ENCODE measurements at places on chromosomes 7 and 10.

DNA sequence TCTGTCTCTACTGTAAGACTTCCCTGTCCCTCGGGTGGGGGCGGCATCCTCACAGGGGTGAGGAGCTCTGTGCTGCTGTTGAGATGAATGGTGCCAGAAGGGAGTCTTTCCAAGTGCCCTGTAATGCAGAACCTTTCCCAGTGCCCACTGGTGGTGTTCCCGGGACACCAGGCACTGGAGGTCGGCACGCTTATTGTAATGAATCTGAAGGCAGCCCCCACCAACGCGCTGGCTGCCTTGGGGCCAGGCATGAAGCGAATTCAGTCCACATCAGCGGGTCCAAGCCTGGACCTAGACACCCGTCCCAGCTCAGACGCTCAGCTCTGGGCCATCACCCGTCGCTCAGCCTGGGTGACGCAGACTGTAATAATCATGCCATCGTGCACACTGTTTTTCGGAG lies 592.9 kb downstream of the DNAJB6 start:
- DNase-seq, result no peak

DNA sequence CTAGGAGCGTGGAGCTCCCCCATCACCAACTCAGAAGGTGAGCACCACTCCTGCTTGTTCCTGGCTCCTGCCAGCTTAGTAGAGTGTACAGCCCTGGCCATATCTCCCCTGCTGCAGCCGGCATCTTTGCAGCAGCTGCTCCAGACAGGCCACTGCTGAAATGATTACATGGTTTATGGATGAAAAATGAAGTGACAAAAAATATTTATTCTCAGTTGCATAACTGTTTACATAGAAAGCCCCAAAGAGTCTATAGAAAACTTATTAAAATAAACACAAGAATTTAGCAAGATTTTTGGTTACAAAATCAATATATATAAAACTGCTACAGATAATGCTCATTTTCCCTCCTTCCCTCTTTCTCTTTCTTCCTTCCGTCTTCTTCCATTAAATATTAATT lies 27.2 kb downstream of the C10orf67 start:
- no peak for DNase-seq

DNA sequence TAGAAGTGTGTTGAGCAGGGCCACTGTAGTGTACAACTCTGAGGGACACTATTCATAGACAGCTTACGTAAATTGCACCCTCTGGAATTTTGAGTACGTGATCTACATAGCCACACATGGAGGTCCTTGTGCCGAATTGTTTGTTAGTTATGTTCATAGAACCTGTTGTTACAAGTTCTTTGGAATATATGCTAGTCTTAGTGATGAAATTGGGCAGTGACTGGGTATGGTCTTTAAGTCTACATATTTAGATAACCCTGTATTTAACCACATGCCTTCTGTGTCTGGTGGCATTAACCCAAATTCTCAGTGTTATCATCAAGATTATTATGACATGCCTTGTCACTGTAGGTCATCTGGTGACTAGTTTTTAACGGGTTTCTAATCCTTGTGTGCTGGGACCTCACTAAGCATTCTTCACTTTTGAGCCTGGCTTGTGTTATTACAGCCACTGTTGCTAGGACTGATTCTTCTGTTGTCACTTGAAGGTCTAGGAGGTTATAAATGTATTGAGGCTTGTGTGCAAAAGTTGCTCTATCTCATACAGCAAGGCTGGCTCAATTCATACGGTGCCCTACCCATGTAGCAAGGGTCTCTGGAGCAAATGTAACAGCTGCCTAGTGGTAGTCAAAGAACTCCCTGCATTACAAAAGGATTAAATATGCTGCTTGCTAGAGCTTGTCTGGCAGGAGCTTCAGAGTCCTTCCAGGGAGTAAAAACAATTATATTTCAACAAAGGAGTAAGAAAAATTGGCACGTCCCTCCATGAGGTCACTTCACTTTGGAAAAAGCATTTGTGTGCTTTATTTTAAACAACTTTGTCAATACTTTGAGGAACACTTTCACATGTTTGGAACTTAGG lies 65.4 kb downstream of the CDK14 start:
- no peak for DNase-seq

- no peak for DNase-seq
These were observed 81.4 kb downstream of the VSTM4 start for GRCh38 chr10:49033939-49034338.

GRCh38 chr10:35706959-35707358 lies 64.9 kb upstream of the FZD8 start:
- no peak for DNase-seq

DNA sequence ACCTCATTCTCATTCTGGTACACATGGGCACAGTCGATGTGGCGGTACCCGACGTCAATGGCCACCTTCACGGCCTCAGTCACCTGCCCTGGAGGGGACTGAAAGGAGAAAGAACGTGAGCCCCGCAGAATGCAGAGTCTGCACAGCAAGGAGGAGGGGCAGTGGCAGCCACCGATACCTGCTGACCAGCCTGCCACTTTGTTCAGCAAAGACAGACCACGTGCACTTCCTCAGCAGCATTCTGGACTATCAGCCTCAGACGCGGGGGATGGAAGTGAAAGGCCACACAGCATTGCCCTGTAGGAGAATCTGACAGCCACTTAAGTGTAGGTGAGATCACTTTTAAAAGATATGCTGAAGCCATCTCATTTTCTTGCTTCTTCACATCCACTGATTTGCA lies 7.2 kb downstream of the AKR1B1 start:
- DNase-seq, result no peak

DNA sequence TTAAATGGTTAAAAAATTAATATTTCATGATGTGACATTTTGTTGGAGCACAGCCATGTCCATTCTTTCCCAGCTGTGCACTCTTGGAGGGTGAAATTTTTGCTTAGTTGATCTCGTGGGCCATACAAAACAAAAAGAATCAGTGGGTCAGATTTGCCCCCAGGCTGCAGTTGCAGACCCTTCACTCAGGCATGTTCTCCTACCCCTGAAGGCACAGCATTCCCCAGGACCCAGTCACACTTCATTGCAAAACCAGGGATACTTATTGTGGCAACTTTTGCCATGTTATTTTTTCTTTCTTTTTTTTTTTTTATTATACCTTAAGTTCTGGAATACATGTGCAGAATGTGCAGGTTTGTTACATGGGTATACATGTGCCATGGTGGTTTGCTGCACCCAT lies 6.0 kb downstream of the TAS2R40 start:
- DNase-seq, result no peak

Measured in SK-N-SH (cell line).